ENCODE measurements at places on chromosomes 11 and 22. TPM values are rescaled to one million over a fixed set of nuclear protein-coding genes. Genes with fewer than 3 reads are reported as not detected.

KCNJ11 gene
- 0.67 TPM for total RNA-seq

HEPN1 gene
- not detected for total RNA-seq

TRIM22 gene
- 1.4 TPM for total RNA-seq

- H3K27ac ChIP-seq: no peak overlapping the region
- no peaks in the 10 kb centered on the region for H3K4me1 ChIP-seq
- DNase-seq: no peak
- no peak overlapping the region for H3K4me3 ChIP-seq
- no peaks in the 10 kb centered on the region for H3K36me3 ChIP-seq
These were observed 35.8 kb downstream of the OR4C6 start for GRCh38 chr11:55697817-55698216.

DNA sequence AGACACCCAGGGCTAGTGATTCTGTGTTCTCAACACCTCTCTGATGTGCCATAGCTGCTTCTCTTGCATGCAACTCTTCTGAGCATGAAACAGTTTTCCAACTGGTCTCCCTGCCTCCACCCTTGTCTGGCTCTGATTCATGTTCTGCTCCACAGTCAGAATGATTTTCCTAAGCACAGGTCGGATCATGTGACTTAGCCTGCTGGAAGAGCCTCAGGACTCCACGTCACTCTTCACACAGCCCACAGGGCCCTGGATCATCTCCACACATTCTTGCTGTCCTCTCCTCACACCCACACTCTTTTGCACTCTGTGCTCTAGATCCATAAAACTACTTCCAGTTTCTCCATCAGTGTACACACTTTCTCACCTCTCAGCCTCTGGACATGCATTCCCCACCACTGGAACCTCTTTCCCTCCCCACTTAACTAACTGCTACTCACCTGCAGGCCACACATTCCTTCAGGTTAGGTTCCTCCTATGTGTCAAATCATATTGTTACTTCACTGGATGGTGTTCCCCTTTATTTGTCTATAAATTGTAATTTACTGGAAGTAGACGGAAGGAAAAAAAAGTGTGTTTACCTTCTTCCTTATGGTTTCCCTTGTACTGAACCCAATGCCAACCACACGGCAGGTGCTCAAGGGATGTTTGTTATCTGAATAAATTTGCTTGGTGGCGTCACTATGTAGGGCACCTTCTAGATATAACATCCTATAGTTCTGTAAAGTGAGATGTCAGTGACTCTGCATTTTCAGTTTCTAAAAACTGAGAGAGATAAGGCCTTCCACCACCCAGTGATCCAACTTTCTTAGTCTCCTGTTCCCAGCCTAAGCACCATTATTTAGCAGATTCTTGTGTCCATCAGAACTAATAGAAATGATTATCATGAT lies 133.7 kb downstream of the ETS1 start:
- H3K36me3 ChIP-seq: 0 out of 2 replicates have a peak, but pooled peaks cover 4% of the 10 kb centered on the region
- peak; percentile 46 for DNase-seq
- no peak overlapping the region for H3K27ac ChIP-seq

- H3K27ac ChIP-seq: no peak overlapping the region
- DNase-seq: no peak
- peaks cover 11% of the 10 kb centered on the region for H3K4me1 ChIP-seq
- H3K4me3 ChIP-seq: no peak overlapping the region
- peaks cover 3% of the 10 kb centered on the region for H3K36me3 ChIP-seq
These were observed 50.9 kb downstream of the PPP2R1B start for GRCh38 chr11:111715142-111715816.

GRCh38 chr22:19700790-19701419 lies 13.4 kb upstream of the SEPTIN5 start:
- DNase-seq: no peak
- no peak overlapping the region for H3K27ac ChIP-seq
- no peaks in the 10 kb centered on the region for H3K36me3 ChIP-seq
- no peaks in the 10 kb centered on the region for H3K27me3 ChIP-seq
- no peak overlapping the region for H3K4me3 ChIP-seq
- H3K4me1 ChIP-seq: no peaks in the 10 kb centered on the region

GRCh38 chr22:37048133-37048532 lies 3.4 kb upstream of the KCTD17 start:
- H3K4me3 ChIP-seq: no peak overlapping the region
- H3K27me3 ChIP-seq: no peaks in the 10 kb centered on the region
- no peaks in the 10 kb centered on the region for H3K4me1 ChIP-seq
- no peak for DNase-seq
- H3K27ac ChIP-seq: no peak overlapping the region
- H3K36me3 ChIP-seq: no peaks in the 10 kb centered on the region

GRCh38 chr11:132881622-132882021 lies 650.7 kb downstream of the OPCML start:
- H3K4me3 ChIP-seq: no peak overlapping the region
- no peaks in the 10 kb centered on the region for H3K36me3 ChIP-seq
- no peaks in the 10 kb centered on the region for H3K27me3 ChIP-seq
- H3K4me1 ChIP-seq: no peaks in the 10 kb centered on the region
- DNase-seq: no peak
- H3K27ac ChIP-seq: no peak overlapping the region

- DNase-seq: no peak
- H3K4me1 ChIP-seq: no peaks in the 10 kb centered on the region
- peaks cover 15% of the 10 kb centered on the region for H3K27me3 ChIP-seq
- H3K4me3 ChIP-seq: no peak overlapping the region
These were observed 37.8 kb downstream of the RASSF10 start for GRCh38 chr11:13046637-13047570.
